Activated T-helper 17 cell treated with anti-CD3 and anti-CD28 coated beads, Interleukin-2, amount 50 U/mL, for 72 hours (primary cell): ENCODE measurements at places on chromosomes 12 and 14. TPM values are rescaled to one million over a fixed set of nuclear protein-coding genes. Genes with fewer than 3 reads are reported as not detected.

- ATAC-seq = no peak
These were observed 229.7 kb upstream of the GARIN2 start for GRCh38 chr14:66959437-66960050.

DNA sequence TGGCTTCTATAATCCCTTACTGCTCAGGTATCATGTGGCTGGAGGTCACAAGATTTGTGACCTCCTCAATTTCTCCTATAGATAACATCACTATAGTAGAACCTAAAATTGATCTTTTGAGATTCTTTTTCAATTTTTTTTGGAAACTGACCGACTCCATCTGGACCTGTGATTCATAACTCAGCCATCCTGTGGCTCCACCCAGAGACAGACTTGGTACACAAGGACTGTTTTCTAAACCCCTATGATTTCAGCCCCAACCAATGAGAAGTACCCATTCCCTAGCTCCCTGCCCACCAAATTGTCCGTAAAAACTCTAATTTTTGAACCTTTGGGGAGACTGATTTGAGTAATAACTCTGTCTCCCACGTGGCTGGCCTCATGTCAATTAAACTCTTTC lies 148.9 kb downstream of the SYT10 start:
- no peak for ATAC-seq

DNA sequence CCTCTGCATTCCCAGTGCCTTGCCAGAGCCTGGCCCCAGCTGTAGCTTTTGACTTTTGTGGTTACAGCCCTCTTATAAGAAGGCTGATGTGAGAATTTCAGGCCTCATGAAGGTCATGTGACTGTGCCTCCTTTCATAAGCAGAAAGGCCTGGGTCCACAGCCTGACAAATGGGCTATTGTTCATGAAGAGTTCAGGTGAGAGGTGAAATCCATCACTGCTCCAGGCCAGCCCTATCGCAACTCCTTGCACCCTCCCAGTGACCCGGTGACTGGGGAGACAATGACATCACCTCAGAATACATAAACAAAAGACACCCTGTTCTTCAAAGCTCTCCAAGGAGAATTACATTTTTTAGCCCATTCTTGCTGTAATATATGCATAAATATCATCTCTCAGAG lies 321.5 kb downstream of the PCNX1 start:
- no peak for ATAC-seq

GRCh38 chr14:61365667-61366212 lies 44.4 kb downstream of the PRKCH start:
- no peak for ATAC-seq

- no peak for ATAC-seq
These were observed 12.2 kb upstream of the FOXG1 start for GRCh38 chr14:28754209-28754985.

GRCh38 chr12:50545786-50546185 lies 41.0 kb downstream of the DIP2B start:
- ATAC-seq = no peak

GRCh38 chr12:39440781-39441180 lies 2.1 kb downstream of the KIF21A start:
- ATAC-seq = no peak

GRCh38 chr14:103679351-103679750 lies 35.9 kb downstream of the XRCC3 start:
- ATAC-seq = peak; percentile 66

DNA sequence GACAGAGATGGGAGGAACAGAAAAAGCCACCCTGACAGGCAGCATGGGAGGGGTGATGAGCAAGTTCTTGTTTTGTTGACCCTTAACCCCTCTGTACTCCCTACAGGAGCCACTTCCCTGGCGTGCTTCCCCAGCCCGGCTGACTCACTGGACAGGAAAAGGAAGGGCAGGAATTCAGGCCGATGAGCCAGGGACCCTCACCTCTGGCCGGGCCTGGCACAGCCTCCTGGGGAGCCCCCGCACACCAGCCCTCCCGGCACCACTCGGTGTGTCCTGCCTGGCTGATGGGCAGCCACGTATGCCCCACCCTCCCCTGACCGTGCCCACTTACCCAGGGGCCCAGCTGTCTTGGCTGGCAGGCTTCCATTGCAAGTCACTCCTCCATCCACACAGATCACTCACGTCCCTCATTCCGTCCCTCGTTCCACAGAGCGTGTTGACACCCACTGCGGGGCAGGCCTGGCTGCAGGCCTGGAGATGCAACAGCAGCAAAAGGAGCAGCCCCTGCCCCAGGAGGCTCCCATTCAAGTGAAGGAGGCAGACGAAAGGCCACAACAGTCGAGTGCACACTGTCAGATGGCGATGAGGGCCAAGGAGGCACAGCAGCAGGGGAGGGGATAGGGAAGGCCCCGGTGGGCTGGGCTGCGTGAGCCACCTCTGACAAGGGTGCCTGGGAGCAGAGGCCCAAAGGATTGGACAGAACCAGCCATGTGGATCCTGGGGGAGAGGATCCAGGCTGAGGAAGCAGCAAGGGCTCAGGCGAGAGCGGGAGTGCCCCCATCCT lies 19.7 kb upstream of the CD9 start:
- ATAC-seq = no peak

DNA sequence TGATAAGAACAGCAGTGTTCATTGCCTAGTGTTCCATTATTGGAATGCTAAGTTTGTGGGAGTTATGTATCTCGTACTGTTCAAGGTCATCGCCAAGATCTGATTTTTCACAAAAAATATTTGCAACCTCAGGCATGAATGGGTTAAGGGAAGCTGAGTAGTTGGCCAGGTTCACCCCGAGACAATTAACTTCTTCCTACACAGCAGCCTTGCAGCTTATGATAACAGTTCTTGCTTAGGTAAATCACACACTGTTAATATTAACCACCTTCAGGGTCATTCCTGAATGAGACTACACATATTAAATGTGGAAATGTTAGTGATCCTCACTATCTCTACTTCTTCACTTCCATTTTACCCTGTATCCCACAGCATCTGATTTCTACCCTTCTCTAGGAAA lies 18.0 kb downstream of the FKBP11 start:
- no peak for ATAC-seq

- peak; percentile 85 for ATAC-seq
These were observed 15.2 kb upstream of the PEBP1 start for GRCh38 chr12:118120579-118121363.

DNA sequence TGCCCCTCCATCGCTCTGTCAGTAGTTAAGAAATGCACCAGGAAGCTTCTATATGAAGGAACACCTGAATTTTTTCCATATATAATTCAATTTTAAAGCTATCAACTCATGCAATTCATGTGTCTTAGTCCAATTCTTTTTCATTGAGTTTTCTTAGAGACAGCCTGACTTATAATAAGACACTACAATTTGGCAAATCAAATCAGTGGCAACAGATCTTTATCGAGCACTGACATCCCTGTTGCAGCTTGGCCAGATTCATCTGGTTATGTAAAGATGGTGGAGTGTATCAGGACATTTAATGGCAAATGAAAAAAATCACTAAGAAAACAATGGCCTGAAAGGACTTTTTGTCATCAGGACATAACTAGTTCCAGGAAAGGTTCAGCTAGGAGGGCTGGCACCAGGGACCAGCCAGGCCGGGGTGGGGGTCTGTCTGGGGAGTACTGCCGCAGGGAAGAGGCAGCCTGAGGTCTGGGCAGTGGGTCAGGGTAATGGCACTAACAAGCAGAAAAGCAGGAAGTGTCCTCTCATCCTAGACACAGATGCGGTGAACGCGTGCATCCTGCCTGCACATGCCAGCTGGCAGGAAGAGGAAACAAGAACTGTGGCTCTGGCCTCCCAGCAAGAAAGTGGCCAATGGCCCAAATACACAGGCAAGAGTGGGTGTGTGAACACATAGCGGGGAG lies 100.5 kb upstream of the LMNTD1 start:
- ATAC-seq = no peak

GRCh38 chr12:101927999-101928398 lies 50.6 kb downstream of the DRAM1 start:
- ATAC-seq = no peak

PTPRO gene
- total RNA-seq = 2.3 TPM

SSTR1 gene
- total RNA-seq = not detected

RD3L gene
- not detected for total RNA-seq

PKP2 gene
- not detected for total RNA-seq

TRIM9 gene
- 1.2 TPM for total RNA-seq
